ENCODE measurements at places on chromosomes 16 and 17. TPM values are rescaled to one million over a fixed set of nuclear protein-coding genes. Genes with fewer than 3 reads are reported as not detected.
A peak's percentile ranks its signal among the peaks of the same experiment; 100 is the strongest.

DNA sequence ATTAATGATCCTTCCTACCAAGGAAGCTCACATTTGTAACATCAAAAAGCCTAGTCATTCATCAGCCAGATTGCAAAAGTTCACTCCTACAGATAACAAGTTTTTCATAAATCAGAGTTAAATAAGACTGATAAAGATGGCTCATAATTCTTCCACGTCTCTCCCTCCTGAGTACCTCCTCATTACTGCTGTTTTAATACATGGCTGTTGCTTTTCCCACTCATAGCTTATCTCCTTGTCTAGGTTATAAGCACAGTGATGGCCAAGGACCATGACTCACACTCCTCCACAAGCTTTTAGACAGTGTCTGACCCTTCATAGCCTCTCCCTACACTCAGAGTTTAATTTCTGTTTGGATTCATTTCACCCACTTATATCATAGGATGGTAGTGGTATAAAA lies 100.9 kb upstream of the MON1B start:
- DNase-seq: no peak

- DNase-seq: no peak
These were observed 4.4 kb downstream of the SMARCD2 start for GRCh38 chr17:63837962-63838600.

The SLC16A6 gene
- total RNA-seq: 1.2 TPM

DNA sequence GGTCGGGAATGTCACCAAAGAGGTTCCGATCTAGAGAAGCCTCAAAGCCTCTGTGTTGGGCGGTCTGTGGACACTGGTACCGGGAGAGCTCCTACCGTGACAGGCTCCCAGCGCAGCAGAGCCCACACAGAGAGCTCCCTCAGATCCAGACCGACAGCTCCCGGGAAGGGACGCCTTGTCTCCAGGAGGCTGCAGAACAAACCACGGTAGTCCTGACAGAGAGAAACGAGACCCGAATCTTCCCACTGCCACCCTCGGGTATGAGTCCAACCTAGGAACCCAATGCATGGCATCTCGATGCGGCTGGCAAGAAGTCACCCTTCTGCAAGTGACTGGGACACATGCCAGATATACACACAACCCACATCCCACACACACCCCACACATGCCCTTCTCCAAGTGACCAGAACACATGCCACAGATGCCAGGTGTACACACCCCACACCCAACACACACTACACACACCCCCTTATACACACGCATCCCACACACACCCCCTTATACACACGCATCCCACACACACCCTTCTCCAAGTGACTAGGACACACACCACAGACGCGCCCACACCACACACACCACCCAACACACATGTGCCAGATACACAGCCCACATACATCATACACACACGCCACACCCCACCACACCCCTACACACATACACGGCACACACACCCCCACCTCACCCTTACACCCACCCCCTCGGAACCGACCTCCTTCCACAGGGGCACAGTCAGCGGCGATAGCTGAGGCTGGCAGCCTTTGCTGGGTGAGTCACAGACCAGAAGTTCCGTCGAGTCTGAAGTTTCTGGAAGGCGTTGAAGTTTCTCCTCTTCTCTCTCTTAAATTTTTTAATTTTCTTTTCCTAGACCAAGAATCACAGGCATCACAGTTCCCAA lies 15.9 kb upstream of the CYTH1 start:
- DNase-seq: no peak

GRCh38 chr17:78607038-78607437 lies 29.8 kb upstream of the DNAH17 start:
- DNase-seq: no peak

GRCh38 chr17:26818736-26819135 lies 475.2 kb upstream of the WSB1 start:
- no peak for DNase-seq

DNA sequence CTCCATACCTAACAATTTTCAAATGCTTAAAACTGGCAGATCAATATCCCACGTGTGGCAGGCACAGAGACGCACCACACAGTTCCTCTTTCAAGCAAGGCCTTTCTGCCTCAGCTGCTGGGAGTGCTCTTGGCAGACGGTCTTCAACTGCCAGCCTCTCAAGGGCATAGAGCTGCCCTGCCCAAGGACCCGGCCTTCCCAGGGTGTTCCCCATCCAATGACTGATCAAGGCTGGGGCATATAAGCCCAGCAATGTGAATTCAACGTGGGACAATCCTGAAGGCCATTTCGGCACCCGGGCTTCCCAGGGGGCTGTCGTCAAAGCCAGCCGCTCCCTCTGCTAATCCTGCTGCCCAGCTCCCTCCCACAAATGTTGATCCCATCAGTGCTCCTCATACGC lies 107.1 kb downstream of the STX8 start:
- no peak for DNase-seq

- no peak for DNase-seq
These were observed 886.3 kb upstream of the RBFOX1 start for GRCh38 chr16:6446370-6446769.

GRCh38 chr16:31464348-31464769 lies 5.1 kb downstream of the ARMC5 start:
- no peak for DNase-seq

DNA sequence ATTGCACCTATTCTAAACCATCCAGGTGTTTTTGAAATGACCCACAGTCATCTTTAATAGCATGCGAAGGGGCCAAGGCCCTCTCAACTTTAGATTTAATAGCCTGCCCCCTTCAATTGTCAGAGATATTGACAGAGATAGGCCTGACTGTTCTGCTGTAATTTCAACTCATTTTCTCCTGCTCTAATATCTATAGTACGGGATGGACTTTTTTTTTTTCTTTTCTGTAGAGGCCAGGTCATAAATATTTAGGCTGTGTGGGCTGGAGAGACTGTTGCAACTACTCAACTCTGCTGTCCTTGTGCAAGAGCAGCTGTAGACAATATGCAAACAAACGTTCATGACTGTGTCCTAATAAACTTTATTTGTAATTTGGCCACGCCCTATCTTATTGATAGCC lies 24.7 kb upstream of the KRT20 start:
- DNase-seq: no peak

DNA sequence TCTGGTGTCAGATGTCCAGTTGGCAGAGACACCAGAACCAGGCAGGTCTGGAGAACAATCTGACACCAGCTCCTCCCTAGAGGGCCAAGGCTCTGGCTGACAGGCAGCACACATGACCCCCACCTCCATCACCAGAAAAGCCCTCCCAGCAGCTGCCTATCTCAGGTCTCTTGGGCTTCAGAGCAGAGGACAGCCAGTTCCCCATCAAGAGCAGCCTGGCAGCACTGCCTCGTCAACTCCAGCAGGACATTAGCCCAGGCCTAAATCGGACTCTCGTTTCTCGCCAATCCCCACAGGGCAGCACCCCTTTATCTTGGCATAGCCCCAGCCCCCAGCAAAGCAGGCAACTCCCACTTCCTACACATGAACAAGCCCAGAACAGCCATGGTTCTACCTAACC lies 4.4 kb downstream of the JUP start:
- DNase-seq: no peak

The KRT33A gene
- not detected for total RNA-seq

- DNase-seq: no peak
These were observed 3.3 kb upstream of the VAC14 start for GRCh38 chr16:70804153-70804733.

DNA sequence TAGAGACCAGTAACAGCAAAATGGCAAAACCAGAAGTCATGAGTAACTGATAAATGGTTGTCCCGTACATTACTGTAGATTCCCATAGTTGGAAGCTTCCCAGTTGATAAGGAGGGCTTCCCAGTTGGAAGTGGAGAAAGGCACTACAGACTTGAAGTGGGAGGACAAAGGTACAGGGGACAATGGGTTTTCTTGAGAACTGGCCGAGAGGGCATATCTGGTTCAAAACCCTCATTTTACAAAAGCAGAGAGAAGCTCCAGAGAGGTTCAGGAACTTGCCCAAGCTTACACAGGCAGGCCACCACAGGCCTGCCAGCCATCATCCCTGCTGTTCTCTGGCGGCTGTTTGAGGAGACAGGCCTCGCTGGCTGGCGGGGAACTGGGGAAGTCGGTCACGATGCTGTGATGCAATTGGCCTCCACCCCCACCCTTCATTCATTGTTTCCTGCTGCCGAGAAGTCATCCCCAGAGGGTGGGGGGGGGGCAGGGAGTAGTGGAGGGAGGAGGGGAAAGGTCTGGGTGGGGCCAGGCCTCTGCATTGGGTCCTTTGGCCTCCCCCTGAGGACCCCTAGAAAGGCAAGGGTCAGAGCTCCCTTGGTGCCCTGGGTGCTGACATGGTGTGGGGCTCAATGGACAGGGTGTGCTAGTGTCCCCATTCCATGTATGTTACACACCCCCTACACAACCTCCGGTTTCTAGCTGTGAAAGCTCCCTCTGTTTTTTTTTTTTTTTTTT lies 3.0 kb downstream of the UBALD2 start:
- peak; percentile 74 for DNase-seq

- DNase-seq: peak; percentile 37
These were observed 1253.7 kb upstream of the CDH8 start for GRCh38 chr16:63289834-63290460.

DNA sequence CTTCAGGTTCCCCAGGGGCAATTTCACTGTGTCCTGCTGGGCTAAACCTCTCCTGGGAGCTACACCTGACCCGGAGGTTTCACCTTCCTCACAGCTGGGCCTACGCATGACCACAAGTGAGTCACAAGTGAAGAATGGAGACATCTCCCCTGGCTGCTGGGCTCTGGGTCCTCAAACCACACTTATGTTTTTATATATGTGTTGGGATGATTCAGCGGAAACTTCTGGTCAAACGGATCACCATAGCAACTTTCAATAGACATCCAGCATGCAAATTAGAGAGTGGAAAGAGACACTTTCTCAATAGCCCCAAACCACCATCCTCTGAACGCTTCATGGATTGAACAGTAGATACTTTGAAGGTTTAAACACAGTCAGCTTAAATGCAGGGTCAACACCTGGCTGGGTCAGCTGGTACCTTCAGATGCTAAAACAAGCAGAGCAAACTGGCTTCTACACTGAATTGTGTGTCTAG lies 28.0 kb upstream of the MAF start:
- DNase-seq: no peak

- no peak for DNase-seq
These were observed 36.1 kb downstream of the GOSR1 start for GRCh38 chr17:30513346-30513745.

- peak; percentile 76 for DNase-seq
These were observed at the start of gene SKA2 for GRCh38 chr17:59154721-59155438. TSS of gene SKA2 (minus strand) at chr17:59155186. CDS start at chr17:59155163, 23 bp downstream.

The SLC13A2 gene
- not detected for total RNA-seq

GRCh38 chr16:60204181-60204580 lies 1470.1 kb upstream of the GOT2 start:
- no peak for DNase-seq

DNA sequence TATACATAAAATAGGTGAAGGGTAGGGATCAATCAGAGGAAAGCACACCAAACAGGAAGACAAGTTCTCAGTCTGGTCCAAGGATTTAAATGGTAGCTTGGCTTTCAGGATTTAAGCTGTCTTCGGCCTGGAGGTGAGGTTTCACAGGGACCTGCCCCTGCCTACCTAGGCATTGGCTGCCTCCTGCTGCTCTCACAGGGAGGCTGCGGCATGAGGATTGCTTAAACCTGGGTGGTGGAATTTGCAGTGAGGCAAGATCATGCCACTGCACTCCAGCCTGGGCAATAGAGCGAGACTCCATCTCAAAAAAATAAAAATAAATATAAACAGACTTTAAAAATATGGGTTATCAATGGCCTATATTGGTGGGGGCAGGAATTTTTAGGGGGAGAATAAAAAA lies 114.5 kb downstream of the GAS7 start:
- DNase-seq: no peak

DNA sequence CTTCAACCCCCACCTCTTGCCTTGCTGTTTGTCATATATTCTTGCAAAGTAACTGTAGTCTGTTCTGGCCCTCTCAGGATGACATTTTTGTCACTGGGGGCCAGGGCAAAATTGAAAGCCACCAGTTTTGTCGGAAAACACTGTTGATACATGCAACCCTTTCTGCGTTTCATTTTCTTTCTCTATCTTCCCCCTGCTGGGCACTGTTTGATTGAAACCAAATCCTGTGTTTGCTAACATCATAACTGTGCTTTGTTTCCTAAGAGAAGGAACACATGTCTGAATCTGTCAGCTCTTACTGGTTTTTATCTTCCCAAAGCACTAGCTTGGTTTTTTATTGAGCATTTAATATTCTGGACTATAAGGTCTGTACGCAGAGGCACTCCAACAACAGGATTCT lies 11.7 kb upstream of the CPPED1 start:
- no peak for DNase-seq

DNA sequence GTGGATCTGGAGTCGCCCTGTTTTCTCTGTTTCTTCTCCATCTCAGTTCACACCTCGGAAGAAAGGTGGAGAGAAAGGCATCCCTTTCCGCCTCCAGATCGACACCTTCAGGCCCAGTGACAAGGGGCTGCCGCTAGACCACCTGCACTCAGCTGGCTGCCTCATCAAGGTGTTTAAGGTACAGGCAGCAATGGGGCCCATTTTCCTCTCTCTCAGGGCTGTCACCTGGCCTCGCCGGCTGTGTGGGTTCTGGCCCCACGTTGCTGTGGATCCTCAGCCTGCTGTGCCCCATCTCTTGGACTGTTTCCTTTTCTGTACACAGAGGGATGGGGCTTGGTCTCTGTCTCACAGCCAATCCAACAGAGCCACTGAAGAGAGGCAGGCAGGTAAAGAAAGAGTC lies 17.4 kb upstream of the STAC2 start:
- DNase-seq: no peak

DNA sequence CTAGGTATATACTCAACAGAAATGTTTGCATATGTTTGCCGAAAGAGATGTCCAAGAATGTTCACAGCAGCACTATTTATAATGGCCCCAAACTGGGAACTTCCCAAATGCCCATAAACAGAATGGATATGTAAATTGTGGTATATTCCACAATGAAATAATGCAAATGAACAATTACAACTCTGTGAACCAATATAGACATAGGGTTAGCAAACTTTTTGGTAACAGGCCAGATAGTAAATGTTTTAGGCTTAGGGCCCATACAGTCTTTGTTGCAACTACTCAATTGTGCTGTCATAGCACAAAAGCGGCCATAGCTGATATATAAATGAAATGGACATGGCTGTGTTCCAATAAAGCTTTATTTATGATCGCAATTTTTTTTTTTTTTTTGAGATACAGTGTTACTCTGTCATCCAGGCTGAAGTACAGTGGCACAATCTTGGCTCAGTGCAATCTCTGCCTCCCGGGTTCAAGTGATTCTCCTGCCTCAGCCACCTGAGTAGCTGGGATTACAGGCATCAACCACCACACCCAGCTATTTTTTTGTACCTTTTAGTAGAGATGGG lies 16.5 kb downstream of the XYLT1 start:
- no peak for DNase-seq

The KATNB1 gene
- 34.6 TPM for total RNA-seq
